Type B pancreatic cell (in vitro differentiated cells): ENCODE measurements at places on chromosomes 7 and 10. TPM values are rescaled to one million over a fixed set of nuclear protein-coding genes. Genes with fewer than 3 reads are reported as not detected.
A peak's percentile ranks its signal among the peaks of the same experiment; 100 is the strongest.

DNA sequence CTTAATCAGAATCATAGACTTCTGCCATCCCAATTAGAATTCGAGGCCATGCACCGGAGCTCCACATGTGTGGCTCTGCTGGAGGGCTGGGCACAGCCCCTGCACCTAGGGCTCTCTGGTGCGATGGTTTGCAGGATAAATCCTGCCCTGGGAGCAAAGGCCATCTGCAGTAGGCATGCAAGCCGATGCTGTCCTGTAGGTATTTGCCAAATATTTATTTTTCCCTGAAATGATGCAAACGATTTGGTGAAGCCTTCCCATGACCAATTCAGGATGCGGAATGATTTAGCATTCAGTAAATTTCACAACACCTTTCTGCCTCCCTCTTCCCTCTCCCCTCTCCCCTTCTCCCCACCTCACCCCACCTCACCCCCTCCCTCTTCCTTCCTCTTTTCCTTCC is 170.6 kb downstream of the EBF3 start:
- no peak overlapping the region for H3K4me3 ChIP-seq
- no peak overlapping the region for H3K27ac ChIP-seq
- no peaks in the 10 kb centered on the region for H3K4me1 ChIP-seq
- peaks cover 4% of the 10 kb centered on the region for H3K27me3 ChIP-seq

- H3K4me3 ChIP-seq: peak overlapping the region; percentile 93
- no peak for DNase-seq
- peaks cover 50% of the 10 kb centered on the region for H3K4me1 ChIP-seq
Measured at GRCh38 chr10:134247-135131, 766 bp upstream of the ZMYND11 start.

DNA sequence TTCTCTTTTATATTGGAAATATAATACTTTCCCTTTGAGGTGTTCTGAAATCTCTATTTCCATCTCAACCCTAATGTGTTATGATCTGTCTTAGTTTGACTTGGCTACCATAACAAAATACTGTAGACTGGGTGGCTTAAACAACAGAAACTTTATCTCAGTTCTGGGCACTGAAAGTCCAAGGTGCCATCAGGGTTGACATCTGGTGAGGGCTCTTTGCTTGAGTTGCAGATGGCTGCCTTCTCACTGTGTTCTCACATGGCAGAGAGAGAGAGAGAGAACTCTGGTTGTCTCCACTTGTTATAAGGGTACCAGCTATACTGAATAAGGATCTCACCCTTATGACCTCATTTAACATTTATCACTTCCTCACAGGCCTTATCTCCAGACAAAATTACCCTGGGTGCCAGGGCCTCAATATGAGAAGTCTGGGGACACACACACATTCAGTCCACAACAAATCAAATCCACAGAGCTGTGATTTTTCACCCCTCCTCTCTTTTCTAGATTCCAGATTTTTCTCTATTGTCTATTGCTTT is 104.5 kb downstream of the SRI start:
- H3K27me3 ChIP-seq: no peaks in the 10 kb centered on the region
- H3K27ac ChIP-seq: no peak overlapping the region
- no peaks in the 10 kb centered on the region for H3K36me3 ChIP-seq
- no peak for DNase-seq

GRCh38 chr10:61863981-61864380 is 37.5 kb upstream of the ARID5B start:
- DNase-seq: no peak
- no peaks in the 10 kb centered on the region for H3K36me3 ChIP-seq
- H3K4me1 ChIP-seq: peaks cover 4% of the 10 kb centered on the region
- H3K4me3 ChIP-seq: no peak overlapping the region
- H3K27me3 ChIP-seq: no peaks in the 10 kb centered on the region

DNA sequence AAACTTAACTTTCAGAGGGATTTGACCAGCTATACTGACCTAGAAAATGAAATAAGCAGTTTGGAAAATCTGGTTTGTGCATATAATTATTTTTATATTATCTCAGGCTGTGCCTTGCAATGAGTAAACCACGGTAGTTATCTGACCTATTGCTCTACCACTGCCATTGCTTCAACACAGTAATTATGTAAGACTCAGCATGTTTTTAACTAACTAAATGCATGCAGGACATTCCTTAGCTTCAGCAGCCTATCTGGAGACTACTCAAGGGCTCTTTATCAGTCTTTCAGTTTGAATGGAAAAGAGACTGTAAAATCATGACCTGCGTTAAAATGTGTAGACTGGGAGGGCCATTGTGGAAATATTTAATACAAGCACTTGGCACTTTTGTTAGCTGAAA is 22.5 kb downstream of the CHN2 start:
- H3K4me3 ChIP-seq: no peak overlapping the region
- H3K27ac ChIP-seq: no peak overlapping the region
- peaks cover 4% of the 10 kb centered on the region for H3K36me3 ChIP-seq
- no peak for DNase-seq

DNA sequence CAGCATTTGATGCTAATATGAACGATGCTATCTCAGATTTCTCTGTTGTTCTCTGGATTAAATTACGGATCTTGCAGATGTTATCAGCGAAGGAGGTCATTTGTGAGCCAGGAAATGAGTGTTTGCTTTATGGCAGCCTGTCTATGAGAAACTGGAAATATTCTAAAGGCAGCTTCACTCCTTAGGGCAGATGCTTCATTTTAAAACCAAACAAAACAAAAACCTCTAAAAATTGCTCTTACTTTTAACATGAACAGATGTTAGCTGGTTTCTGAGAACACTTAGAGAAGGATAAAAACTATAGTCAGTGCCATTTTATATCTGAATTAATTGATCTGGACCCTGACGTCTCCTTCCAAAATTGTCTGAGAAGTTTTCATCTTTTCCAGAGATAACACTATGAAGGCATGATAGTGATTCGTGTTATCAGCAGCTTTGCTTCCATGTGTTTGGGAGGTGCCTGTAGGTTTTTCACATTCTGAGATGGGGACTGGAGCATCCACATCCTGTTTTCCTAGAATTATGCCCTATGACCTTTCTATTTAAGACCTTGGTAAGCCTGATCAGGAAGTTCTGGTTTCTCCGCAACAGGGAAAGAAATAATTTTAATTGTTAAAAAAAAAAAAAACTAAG is 53.1 kb downstream of the CPED1 start:
- no peak overlapping the region for H3K27ac ChIP-seq
- peaks cover 14% of the 10 kb centered on the region for H3K36me3 ChIP-seq
- H3K27me3 ChIP-seq: no peaks in the 10 kb centered on the region
- H3K4me1 ChIP-seq: peaks cover 28% of the 10 kb centered on the region
- DNase-seq: no peak
- H3K4me3 ChIP-seq: peak overlapping the region; percentile 35

- no peak for DNase-seq
- no peak overlapping the region for H3K27ac ChIP-seq
- H3K4me1 ChIP-seq: no peaks in the 10 kb centered on the region
- H3K4me3 ChIP-seq: no peak overlapping the region
- H3K36me3 ChIP-seq: no peaks in the 10 kb centered on the region
Measured at GRCh38 chr10:25451401-25451800, 276.6 kb downstream of the GPR158 start.

DNA sequence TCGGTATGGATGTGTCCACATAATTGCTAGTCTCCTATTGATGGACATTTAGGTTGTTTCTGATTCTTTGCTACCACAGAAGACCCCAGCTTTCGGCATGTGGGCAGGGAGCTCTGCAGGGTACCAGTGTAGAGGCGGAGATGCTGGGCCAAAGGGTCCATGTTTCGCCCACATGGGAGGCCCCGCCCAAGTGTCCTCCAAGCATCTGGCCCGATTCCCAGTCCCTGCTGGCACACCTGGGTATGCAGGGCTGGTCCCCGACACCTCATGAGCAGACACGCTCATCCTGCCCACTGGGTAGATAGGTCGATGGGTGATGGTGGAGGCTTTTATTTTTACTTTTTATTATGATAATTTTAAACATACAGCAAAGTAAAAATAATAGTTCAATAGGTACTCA is 19.4 kb upstream of the TBRG4 start:
- peaks cover under 1% of the 10 kb centered on the region for H3K4me1 ChIP-seq
- H3K4me3 ChIP-seq: no peak overlapping the region
- no peak overlapping the region for H3K27ac ChIP-seq
- H3K36me3 ChIP-seq: no peaks in the 10 kb centered on the region
- no peak for DNase-seq
- no peaks in the 10 kb centered on the region for H3K27me3 ChIP-seq

Gene CDH23
- 7.4 and 9.4 TPM in 2 replicates for total RNA-seq

Gene BMPER
- 2.5 and 10.2 TPM in 2 replicates for total RNA-seq

Gene NUTM2D
- 7.3 and 9.9 TPM in 2 replicates for total RNA-seq

Gene SPDYE8
- not detected in 2 replicates for total RNA-seq

Gene OR13A1
- total RNA-seq: 0.14 TPM in 2 replicates

Gene RNF148
- 0.39 TPM in 1 of 2 replicates, not detected in the other for total RNA-seq

Gene NOS3
- 0.21 and 1.7 TPM in 2 replicates for total RNA-seq
